ENCODE measurements at places on chromosomes 6 and 20.

DNA sequence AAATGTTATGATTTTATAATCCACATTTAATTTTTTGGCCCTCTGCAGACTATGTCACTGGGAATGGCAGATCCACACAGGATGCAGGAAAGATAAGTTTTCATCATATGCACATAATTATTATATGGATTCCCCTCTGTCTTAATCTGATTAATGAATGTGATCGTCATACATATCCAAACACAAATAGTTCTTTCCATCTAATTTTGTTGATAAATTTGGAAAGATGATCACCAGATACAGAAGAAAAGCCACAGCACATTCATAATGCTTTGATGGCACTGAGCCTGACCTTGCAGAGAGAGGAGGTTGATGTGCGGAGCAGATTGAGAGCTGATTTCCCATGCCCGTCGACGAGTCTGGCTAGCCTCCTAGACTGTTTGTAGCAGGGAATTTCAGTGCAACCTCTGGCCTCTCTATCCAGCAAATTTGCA is 471.5 kb downstream of the EPM2A start:
- DNase-seq: no peak

DNA sequence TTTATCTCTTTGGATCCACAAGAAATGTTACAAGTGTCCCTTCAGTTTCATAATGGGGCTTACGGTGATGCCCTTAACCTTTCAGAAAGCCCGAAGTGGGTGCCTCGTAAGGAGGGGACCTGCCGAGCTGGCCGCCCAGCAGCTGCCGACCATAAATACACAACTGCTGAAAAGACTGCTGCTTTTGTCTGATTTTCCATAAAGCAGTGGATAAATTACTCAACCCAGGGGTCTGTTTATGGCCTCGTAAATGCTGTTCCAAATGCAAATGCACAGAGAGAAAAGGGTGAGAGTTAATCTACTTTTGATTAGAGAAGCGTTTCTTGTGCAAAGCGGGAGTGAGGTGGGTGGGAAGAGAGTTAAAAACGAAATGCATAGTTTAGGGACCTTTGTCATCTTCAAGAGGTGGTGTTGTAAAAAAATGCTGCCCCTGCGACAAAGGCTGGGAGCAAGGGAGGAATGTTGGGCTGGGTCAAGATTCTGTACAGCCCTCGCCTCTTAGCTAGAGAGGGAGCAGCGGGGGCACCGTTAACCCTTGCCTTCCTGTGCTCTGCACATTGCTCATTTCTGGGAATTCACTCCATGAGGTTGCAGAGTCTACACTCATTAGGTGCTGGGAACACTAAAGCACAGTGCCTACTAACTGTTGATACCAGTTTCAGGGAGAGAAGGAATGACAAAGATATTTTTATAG is 112.0 kb upstream of the MTHFD1L start:
- DNase-seq: no peak

DNA sequence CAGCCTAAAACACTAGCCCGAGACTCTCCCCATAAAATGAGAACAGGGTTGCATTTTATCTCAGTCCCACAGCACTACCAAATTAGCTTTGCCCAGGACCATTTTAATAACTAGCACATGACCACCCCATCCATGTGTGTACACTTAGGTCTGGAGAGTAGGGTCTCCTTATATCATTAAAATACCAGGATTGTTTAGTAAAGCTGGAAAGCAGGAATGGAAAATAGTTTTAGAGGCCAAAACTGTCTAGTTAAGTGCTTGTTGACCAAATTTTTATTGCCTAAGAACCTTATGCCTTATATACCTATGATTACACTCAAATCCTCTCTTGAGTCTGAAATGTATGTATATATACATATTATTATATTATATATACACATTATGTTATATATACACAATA is 608.4 kb downstream of the HDGFL1 start:
- DNase-seq: no peak

GRCh38 chr6:41359617-41360313 is 24.4 kb downstream of the NCR2 start:
- no peak for DNase-seq

DNA sequence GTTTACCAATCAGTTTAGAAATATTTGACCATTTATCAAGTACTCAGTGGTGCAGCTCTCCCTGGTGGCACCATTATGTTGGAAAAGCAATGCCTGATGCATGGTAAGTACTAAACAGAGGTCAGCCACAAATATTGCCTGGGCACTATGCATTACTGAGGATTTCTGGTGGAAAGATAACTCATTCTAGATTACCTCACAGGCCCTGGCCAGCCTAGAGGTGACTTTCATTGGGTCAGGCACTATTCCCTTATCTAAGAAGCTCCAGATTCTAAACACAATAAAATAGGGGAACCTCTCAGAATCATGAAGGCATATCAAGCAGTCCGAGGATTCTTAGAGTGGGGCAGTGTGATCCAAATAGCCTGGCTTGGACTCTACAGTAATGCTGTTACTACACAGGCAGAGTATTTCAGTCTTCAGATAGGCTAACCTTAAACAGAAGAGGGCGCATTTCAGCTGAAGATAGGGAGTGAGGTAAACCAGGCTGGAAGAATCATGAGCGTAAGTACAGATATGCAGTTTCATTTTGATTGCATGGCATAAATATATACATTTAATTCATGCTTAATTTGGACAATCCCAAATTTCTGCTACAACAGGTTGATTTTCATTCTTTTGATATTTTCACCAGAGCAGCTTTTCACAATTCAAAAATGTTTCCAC is 12.1 kb downstream of the LGSN start:
- DNase-seq: no peak
